ENCODE measurements at places on chromosomes 11 and 22.

DNA sequence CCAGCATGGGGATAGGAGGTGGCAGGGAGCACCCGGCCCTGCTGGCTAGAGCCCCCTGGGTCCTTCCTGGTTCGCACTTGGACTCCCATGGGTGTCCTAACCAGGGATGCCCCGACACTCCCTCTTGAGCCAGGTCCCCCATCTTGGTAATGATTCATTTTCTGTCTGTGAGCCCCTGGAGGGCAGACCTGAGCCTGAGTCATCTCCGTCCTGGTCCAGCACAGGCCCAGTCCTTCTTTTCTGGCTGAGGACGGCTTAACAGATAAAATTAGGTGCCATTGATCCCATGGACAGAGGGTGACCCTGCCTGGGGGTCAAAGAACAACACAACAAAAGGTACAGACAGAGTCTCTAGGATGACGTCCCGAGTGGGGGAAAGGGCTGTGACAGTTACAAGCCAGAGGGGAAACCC lies 3.5 kb downstream of the RHOD start:
- no peak for DNase-seq

DNA sequence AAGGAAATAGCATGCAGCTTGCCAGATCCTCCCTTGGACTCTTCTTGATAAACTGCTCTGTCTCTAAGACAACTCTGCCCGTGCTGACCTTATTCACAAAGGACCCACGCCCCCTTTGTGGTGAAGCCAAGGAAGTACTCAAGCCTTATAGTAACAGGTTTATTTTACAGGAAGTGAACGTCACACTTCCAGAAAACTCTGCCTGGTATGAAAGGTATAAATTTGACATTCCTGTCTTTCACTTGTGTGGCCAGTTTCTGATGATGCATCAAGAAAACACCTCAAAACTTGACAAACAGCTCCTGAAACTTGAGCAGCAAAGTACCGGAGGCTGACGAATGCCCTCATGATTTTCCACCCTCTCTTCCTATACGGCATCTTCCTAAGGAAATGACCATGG lies 12.5 kb upstream of the PELI3 start:
- DNase-seq = no peak

DNA sequence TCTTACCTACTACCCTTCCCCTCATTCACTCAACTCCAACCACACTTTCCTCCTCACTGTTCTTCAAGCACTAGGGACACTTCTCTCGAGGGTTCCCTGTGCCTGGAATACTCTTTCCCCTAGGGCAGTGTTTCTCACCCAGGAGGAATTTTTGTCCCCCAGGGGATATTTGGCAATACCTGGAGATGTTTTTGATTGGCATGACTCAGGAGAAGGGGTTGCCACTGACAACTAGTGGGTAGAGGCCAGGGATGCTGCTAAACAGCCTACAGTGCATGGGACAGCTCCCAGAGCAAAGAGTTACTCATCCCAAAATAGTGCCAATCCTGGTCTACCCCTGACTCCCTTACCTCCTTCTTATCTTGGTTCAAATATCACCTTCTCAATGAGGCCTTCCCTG lies 40.0 kb downstream of the BTG4 start:
- no peak for DNase-seq

- no peak for DNase-seq
These were observed 11.1 kb downstream of the IGHMBP2 start for GRCh38 chr11:68914761-68915160.

- DNase-seq = no peak
These were observed 90.3 kb upstream of the RTL6 start for GRCh38 chr22:44588348-44588747.

DNA sequence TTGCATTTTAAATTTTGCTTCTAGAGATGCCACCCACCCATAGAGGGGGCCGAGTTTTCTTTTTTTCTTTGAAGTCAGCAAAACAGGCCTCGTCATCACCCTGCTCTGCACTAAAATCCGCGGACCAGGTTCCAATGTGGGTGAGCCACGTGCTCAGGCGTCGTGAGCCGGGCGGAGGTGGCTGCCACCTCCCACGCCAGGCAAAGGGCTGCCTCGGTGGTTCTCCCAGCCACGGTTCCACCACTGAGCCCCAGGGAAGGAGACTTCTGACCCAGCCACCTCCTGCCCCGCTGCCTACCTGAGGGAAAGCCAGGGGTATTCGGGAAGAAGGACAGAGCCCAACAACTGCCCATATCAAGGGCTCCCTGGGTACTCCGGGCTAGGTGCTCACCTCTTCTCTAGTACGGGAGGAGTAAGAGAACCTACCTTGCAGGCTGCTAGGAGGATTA lies 45.3 kb downstream of the MN1 start:
- no peak for DNase-seq

DNA sequence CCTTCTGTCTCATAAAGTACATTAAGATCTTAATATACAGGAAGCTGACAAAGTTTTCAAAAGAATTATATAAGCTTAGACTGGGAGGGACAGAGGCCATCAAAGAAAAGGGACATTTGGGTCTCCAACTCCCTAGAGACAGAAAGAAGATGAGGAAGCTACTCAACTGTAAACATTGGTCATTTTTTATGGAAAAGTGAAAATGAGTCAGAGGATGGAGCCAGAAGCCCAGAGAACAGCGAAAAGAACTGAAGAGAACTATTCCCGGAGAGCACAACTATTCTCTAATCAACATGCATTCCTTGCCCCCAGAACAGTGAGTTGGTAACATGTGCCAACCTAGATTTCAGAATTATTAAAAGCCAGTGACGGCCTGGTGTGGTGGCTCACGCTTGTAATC lies 779.3 kb downstream of the DLG2 start:
- DNase-seq = no peak

DNA sequence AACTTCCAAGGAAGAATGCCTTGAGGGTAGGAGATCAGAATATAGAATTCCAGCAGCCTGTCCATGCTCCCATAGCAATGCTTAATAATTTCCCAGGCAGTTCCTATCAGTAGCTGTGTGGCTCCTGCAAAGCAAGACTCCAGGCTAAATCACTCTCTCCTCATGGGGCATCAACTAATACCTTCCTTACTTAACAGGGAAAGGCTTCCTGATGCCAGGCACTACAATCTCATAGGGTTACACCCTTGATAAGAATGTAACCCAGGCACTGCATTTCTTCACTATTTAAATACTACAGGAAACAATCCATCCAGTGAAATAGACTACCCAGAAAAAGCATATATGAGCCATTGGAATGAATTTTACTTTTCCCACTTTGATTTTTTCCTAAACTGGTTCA lies 615.0 kb upstream of the ARHGAP42 start:
- DNase-seq = no peak

DNA sequence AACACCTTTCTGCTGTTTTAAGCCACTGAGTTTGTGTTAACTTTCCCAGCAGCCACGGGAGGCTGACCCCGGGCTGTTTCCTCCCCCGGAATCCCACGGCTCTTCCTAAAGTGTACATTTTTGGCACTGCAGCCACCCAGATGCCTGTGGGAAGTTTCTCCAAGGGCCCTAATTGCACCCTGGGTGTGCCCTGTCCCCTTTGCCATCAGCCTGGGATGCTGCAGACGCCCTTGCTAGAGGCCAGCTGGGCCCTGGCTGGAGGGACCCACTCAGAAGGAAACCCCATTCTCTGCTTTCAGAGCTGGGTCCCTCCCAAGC lies 883.3 kb downstream of the BRD1 start:
- no peak for DNase-seq

GRCh38 chr11:132576706-132577105 lies 955.6 kb downstream of the OPCML start:
- no peak for DNase-seq

DNA sequence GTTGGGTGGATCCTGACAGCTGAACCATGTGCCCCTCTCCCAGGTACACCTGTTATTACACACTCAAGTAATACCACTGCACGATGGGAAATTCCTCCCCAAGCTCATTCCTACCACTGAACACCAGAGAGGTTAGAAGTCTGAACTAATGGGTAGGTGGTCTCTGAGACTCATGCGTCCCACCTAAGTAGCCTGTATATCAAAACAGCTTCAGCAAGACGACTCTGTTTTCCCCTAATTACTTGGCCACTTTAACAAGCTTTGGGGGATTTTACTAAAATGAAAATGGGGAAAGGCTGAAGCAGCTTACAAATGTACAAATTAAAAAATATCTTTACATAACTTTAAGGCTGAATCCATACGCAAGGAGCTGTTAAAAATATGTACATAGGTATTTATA lies 29.4 kb downstream of the LGR4 start:
- DNase-seq = no peak

GRCh38 chr11:111601979-111602864 lies at the start of gene SIK2:
TSS of gene SIK2 (plus strand) at chr11:111602449. CDS start at chr11:111602564, 115 bp downstream.
- DNase-seq = peak; percentile 72

DNA sequence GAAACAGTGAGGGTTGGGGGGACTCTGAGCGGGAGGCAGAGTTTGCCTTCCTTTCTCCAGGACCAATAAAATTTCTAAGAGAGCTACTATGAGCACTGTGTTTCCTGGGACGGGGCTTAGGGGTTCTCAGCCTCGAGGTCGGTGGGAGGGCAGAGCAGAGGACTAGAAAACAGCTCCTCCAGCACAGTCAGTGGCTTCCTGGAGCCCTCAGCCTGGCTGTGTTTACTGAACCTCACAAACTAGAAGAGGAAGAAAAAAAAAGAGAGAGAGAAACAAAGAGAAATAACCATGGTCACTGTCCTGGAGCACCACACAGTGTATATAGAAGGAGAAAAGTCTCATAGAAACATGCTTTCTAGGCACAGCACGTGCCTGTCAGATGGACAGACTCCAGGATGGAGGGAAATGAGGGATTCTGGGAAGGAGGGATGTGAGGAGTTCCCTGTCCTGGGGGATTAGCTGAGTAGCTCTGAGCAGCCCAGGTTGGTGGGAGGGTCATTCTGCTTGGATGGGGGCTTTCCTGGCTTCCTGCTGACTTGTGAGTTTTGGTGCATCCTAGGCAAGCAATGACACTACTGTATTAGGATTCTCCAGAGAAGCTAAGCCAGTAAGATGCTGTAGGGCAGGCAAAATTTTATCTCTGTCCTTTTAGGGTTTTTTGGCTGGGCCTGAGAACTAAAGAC lies 3.1 kb downstream of the GSTP1 start:
- DNase-seq = no peak

DNA sequence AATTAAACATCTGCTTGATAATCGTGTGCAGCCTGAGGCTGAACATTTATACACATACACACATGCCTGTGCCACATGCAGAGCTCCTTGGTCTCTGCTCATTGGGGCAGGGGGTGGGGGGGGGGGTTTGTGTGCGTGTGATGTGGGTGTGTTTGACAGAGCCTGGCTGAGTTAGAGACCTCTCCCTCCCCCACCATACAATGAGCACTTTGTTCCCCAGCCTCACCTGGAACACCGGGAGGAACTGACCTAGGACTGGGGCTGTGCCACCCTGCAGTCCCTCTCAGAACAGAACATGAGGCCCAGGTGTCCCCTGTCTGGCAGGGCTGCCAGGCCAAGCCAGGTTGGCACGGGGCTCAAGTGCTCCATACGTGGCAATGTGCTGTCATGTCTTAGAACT lies 96.6 kb downstream of the TP53I11 start:
- no peak for DNase-seq

DNA sequence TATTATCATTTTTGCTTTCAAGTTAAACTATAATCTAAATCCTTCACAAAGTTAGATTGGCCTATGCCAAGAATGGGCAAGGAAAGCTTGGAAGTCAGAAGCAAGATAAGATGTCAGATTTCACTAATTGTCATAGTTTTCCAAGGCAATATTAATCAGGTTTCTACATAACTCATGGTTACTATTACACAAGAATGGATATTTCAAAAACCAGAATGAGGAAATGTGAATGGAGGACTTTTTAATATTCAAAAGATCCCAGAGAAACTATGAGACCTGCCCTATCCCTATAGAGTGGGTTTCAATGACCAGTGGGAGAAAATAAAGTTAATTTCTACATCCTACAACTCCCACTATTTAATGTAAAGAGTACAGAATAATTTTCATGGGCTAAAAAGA lies 203.2 kb downstream of the CASP12 start:
- DNase-seq = no peak

GRCh38 chr11:1260023-1260501 lies 37.2 kb downstream of the MUC5B start:
- no peak for DNase-seq

GRCh38 chr11:22930816-22931594 lies 70.7 kb upstream of the CCDC179 start:
- DNase-seq = no peak

- peak; percentile 1 for DNase-seq
These were observed 57.9 kb downstream of the TRIM29 start for GRCh38 chr11:120079750-120080610.

GRCh38 chr11:68350759-68351449 lies 38.5 kb downstream of the LRP5 start:
- no peak for DNase-seq

DNA sequence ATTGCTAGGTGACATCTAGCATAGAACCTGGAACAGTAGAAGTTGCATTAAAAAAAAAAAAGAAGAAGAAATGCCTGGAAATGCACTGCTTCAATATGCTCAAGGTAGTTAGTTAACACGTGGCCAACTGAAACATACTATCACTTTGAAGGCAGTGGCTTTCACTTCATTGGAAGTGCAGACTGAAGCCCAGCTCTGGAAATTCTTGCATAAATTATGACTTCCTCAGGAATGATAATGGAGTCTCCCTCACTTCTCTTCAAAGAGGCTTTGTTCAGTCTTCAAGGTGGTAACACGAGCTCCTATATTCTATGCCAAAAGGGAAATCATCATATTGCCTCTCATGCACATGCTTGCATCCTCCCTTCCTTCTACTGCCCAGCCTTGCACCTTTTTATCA lies 715.9 kb upstream of the API5 start:
- no peak for DNase-seq

DNA sequence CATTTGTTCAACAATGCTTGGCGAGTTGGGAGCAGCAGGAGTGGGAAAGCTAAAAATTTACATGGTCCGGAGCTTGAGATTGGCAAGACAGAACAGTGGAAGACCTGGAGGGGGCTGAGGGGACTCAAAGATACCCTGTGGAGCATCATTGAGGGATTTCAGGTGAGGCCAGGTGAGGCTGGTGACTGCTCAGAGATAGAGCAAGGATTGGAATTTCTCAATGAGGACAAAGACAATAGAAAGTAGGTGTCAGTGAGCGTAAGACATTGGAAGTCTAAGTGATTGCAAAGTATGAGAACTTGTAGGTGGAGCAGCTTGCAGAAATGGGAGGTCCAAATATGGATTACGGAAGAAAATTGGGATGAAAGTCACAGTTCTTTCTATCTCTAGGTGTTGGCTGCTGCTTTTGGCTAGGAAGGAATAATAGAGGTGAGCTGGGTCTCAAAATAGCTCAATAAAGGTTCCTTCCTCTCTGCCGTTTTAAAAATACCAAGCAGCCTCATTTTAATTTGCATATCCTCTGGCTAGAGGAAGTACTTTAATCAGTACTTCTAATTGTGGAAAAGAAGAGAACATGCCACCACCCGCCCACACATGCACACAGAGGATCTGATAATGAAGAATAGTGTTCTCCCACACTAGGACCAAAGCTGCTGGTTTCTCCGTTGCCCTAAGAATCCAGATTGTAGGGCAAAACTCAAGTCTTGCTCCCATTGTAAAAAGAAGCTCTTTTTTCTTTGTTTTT lies 41.8 kb upstream of the SORL1-AS1 start:
- DNase-seq = no peak

Data from stimulated activated CD8-positive, alpha-beta memory T cell treated with anti-CD3 and anti-CD28 coated beads, Interleukin-7, amount 100 ng/mL, for 24 hours (primary cell).